WTC11 (cell line): ENCODE measurements at places on chromosomes 5 and 9. TPM values are rescaled to one million over a fixed set of nuclear protein-coding genes. Genes with fewer than 3 reads are reported as not detected.

PIP5KL1 gene
- 15.8 to 20.2 TPM (median 16.8 TPM) in 3 replicates for total RNA-seq

SPATA31D1 gene
- not detected in 3 replicates for total RNA-seq

PCDHGC3 gene
- 28.1 to 29.4 TPM (median 29.1 TPM) in 3 replicates for total RNA-seq

CCNI2 gene
- total RNA-seq, result 1.1 to 1.7 TPM (median 1.6 TPM) in 3 replicates

F2RL2 gene
- 0.11 TPM in 1 of 3 replicates, not detected in the others for total RNA-seq

NMUR2 gene
- 0.16 TPM in 1 of 3 replicates, not detected in the others for total RNA-seq

TSPAN17 gene
- 45.7 to 47.8 TPM (median 46.1 TPM) in 3 replicates for total RNA-seq

PTGER4 gene
- total RNA-seq, result 0.92 to 3.1 TPM (median 0.96 TPM) in 3 replicates

SHISAL2B gene
- total RNA-seq, result 11.1 to 15.2 TPM (median 14.8 TPM) in 3 replicates

ANKDD1B gene
- 0.07 to 0.28 TPM (median 0.14 TPM) in 3 replicates for total RNA-seq

DNA sequence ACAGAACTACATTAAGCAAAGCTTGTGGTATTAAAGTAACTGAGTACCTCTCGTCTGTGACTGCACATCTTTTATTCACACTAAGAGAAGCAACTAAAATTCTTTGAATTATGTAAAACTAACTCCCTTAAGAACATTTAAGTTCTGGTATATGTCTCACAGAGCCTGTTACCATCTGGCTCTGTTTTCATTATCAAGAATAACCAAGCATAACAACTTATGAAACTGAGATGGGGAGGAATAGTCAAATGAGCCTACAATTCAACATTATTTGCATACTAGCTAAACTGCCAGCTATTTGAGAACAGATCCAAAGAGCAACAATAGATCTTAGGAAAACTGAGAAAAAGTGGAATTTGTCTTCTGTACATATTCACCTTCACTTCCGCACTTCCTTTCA is 25.3 kb upstream of the ISOC1 start:
- no peak for DNase-seq

DNA sequence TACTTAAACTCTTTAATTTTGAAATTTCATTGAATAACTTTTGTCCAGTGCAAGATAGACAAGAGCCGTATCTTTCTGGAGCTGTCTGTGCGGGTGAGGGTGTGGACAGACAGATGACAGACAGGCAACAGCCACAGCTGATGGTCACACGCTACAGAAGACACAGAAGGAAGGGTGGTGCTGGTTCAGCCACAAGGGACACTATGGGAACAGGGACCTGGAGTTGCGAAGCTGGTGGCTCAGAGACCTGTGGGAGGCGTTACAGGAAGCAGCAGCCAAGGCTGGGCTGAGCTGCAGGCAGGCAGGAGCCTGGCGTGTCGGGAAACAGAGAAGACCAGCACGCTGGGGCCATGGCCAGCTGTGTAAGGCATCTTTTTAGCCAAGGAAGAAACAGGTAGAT is 104.4 kb downstream of the WNK2 start:
- no peak for DNase-seq

- DNase-seq, result no peak
Observed at GRCh38 chr5:1312993-1313833, 18.3 kb upstream of the TERT start.

DNA sequence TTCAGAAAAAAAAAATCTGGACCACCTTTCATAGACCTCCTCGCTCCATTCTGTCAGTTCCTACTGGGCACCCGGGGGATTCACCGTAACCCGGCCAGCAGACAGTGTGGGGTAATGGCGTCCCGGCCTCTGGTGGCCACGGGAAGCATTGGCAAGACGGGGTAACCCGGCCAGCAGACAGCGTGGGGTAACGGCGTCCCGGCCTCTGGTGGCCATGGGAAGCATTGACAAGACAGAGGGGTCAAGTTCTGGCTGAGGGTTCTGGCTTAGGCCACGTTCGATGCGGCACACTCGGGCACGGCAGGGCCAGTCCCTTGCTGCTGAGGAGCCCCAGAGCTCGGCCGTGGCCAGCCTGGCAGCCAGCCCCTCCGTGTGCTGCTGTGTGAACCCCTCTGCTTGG is 116.2 kb upstream of the RAPGEF1 start:
- peak; percentile 78 for DNase-seq

- no peak for DNase-seq
Observed at GRCh38 chr9:98341157-98342097, 86.0 kb upstream of the TBC1D2 start.

GRCh38 chr9:93210974-93211653 is 27.2 kb downstream of the WNK2 start:
- no peak for DNase-seq

GRCh38 chr5:92927291-92927778 is 653.7 kb downstream of the NR2F1-AS1 start:
- DNase-seq, result no peak

- DNase-seq, result no peak
Observed at GRCh38 chr9:126424511-126424910, 97.9 kb downstream of the MVB12B start.

GRCh38 chr5:168477060-168477459 is 9.2 kb upstream of the RARS1 start:
- no peak for DNase-seq

DNA sequence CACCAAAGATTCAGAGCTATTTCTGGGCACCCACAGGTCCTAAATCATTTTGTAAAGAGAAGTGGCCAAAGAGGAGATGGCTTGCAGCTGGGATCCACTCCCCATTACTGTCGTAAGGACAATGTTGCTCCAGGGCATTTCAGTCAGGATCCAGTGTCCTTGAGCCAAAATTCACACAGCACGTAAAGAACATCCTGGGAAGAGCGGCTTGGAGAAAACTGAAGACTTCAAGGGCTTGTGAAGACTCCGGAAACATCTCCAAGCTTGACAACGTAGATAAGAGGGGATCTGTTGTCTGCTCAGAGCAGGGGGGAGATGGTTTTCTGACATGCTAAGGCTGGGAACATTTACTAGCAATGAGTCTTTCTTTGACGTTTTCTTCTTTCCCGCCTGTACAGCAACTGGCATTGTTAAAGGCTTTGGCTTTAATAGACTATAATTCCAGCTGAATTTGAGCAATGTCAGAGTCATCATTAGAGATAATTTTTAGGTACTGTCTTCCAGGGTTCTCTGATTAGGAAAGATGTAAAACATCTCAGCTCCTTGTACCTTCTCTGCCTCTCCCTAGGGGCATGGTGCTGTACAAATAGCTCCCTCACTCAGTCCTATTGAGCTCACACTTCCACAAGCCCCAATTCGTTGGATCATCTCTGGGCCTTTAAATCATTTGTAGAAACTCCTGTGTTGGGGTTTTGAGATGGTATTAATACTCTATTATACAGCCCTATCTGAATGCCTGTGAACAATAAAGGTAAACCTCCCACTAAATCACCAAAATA is 39.7 kb downstream of the EGFLAM start:
- DNase-seq, result no peak

DNA sequence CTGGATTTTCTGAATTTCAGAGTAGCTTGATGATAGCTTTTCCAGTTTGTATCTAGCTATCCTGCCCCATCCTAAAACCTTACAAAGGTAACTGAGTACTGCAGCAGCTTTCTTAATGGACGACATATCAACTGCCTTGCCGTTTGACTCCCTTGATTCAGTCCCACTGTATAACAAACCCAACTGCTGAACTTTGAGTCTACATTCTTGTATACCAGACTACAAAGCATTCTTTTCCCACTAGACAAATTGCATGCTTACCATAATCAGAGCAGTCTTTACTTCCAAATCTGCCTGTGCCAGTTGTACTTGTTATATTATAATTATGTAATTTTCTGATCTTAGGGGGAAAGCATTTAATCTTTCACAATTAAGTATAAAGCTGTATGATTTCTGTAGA is 47.3 kb downstream of the ANKRD31 start:
- no peak for DNase-seq

DNA sequence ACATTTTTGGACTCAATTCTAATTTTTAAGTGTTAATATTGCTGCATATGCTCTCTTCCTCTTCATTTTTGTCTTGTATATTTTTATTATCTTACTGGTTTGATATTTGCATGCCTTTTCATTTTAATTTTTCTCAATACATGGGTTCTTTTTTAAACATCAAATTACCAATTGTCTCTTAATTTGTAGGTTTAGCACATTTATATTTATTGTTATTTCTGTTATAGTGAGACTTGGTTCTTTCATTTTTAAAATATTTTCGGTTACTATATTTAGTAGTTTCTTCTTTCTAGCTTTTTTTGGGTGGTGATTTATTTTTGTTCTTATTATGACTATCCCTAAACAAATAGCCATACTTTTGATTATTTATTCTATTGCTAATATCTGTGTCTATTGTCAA is 19.4 kb downstream of the SPINK5 start:
- no peak for DNase-seq

DNA sequence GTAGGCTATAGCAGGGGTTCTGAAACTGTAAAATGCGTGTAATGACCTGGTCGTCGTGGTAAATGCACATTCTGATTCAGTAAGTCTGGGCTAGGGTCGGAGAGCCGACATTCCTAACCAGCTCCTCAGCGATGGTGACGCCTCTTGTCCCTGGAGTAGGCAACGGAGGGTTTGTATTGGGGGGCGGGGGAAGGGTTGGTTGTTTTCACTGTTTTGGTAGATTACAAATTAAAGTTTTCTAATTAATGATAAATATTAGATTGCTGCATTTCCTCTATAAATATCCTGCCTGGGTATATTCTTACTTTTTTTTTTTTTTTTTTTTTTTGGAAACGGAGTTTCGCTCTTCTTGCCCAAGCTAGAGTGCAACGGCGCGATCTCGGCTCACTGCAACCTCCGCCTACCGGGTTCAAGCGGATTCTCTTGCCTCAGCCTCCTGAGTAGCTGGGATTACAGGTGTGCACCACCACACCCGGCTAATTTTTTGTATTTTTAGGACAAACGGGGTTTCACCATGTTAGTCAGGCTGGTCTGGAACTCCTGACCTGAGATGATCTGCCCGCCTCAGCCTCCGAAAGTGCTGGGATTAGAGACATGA is 566 bp upstream of the ALDH7A1 start:
- DNase-seq, result no peak

DNA sequence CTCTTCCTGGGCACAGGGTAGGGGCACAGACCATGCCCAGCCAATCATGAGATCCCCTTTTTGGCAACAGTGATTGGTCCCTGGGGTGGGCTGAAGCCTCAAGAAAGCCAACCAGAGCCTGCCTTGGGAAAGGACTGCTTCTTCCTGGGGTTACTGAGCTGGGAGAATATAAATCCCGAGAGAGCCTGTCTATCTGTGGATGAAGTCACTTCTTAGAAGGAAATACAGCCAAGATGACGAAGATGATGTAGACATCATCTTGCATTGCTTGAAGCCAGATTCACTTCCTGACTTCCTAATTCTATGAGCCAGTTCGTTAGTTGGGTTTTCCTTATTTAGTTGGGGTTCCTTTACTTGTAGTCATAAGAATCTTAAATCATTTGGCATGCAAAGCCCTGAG is 50.1 kb upstream of the PWWP2A start:
- no peak for DNase-seq
